ENCODE measurements at places on chromosomes 16 and 17.

DNA sequence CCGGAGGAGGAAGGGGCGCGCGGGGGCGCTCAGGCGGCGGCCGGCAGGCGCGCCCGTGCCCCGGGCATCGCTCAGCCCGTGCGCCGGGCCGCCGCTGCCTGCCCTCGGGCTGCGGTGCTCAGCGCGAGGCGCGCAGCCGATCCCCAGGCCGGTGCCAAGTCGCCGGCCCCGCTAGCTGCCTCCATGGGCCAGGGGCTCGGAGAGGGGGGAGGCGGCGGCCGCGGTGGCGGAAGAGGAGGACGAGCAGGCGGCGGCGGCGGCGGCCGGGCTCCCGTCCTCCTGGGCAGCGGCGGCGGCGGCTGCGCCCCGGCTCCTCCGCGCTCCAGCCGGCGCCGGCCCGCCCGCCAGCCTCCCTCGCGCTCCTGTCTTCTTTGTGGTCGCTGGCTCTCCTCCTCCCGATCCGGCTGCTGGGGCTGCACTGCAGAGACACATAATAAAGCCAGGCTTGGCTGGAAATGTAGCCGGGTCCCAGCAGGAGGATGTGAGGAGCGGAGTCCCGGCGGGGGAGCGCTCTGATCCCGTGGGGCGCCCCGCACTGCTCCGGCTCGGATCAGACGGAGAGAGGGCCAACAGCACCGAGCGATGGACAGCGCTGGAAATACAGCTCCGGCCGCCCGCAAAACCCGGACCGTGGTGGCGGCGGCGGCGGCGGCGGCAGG is 889 bp upstream of the ZNF423 start:
- peak; percentile 91 for DNase-seq

- no peak for DNase-seq
Measured at GRCh38 chr16:89047331-89048089, 46.1 kb upstream of the ACSF3 start.

DNA sequence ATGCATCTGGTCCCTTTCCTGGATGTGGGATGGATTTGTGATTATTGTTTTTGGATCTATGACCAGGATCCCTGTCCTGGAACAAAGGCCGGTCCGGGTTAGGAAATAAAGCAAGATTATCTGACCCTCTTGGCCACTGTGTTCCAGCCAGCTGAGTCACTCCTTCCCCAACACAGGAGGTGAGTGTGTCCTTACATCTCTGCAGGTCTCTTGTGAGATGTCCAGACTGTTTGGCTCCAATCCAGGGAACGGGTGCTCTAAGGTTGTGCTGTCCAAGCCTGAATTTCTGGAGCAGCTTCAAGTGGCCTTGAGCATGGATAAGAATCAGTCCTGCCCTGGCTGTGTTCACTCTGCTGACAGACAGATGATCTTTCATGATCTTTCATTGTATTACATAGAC is 136.5 kb upstream of the CCL2 start:
- no peak for DNase-seq

- DNase-seq: peak; percentile 70
Measured at GRCh38 chr17:40303009-40303657, 5.8 kb upstream of the RARA start.

DNA sequence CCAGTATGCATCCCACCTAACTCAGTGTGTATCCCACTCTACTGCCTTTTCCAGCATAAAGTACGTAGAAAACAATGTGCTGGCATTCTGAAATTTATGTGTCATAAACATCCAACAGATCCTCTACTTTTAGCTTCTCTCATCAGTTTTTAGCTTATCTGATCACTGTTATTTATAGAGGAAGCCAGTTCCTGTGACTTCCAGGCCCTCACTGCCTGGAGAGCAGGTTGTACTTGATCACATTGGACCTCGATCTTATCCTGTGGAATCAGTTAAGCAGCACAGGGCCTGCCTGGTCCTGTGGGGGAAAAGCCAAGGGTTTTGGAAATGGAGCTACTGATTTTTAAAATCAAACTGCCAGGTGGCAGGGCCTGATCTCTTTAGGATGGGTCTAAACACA is 30.8 kb downstream of the PRSS54 start:
- no peak for DNase-seq

DNA sequence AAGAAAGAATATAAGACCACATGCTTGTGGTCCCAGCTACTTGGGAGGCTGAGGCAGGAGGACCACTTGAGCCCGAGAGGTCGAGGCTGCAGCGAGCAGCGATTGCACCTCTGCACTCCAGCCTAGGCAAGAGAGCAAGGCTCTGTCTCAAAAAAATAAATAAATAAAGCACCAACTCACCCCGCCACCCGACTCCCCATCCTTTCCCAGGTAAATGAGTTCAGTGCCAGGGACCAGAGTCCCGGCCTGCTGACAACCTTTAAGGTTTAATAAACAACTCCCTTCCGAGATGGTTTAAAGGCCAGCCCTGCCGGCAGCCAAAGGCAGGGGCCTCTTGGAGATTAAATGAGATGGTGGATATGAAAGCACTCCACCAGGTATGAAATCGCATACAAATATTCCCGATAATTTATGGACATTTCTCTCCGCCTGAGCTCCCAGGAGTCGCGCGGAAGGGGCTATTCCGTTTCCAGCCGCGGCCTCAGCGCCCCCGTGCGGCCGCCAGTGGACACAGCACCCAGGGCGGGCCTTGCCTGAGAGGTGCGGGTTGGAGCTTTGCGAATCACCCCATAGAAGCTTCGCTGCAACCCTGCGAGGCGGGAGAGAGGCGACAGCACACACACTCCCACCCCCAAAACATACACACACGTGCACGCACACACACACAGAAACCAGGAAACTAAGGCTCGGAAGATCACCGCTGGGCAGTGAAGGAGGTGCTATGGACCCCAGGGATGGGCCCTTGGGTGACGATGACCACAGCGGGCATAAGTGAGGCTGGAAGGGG is 4.0 kb upstream of the RPL38 start:
- DNase-seq: peak; percentile 66

- no peak for DNase-seq
Measured at GRCh38 chr16:11159282-11159681, 96.7 kb downstream of the SOCS1 start.

DNA sequence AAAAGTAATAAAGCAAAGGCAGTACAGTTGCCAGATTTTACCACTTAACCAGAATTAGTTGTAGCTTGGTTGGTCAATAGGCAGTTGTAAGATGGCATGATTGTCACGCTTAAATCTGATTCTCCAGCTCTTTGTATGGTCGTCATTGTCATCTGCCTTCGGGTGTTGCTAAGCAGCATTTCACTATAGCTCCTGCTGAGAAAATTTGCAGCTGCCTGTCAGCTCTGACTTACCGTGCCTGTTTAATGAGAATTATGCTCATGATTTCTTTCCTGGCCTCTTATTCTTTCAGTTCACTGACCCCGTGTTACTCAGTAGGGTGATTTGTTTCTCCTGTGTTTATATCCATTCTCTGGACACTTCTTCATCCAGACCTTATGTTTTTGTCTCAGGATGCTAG is 66.7 kb downstream of the TANGO6 start:
- no peak for DNase-seq

- DNase-seq: no peak
Measured at GRCh38 chr17:82890339-82890730, 50.5 kb upstream of the ZNF750 start.

GRCh38 chr16:56970934-56971767 is 9.4 kb downstream of the CETP start:
- no peak for DNase-seq

DNA sequence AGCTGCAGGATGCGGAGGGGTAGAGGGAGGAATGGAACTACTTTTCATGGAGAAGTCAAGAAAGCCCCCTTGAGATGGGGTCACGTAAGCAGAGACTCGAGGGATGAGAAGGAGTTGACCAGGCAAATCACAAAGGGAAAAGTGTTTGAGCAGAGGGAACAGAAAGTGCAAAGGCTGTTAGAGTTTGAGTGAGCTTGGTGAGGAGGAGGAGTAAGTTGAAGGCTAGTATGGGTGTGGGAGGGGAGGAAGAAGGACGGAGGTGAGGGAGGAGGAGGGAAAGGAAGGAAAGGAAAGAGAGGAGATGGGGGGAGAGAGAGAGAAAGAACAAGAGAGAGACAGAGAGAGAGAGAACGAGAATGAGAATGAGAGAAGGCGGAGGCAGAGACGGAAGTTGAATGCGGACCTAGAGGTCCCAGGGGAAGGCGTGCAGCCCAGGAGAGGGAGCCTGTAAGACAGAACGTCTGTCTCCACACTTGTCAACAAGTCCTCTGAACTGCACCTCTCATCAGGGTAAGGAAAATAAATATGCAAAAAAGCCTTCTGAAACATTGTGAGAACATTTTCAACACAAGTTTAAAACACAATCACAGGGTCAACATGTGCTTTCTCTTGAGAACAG is 279.8 kb upstream of the EEF2KMT start:
- DNase-seq: no peak

DNA sequence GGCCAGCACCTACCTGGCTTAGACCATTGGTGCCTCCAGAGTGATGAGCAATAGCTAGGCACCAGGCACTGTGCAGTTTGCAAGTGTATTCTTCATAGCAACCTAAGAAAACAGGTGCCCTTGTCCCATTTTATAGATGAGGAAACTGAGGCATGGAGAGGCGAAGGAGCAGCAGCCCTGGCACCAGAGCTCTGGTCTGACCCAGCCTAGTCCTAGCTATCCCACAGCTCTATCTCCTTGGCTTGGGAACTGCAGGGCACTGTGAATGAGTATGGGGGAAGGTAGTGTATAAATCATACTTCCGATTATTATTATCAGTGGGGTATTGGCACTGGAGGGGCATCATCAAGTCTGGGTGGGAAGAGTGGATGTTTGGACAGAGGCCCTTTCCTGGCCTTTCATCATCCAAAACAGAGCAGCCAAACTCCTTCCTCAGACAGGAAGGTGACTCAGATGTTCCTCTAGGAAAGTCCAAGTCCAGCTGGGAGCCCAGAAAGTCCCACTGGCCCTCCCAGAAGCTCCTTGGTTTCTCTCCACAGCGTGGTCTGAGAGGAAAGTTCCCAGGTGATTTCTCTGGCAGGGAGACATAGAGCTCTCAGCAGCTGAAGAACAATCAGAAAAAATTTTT is 32.0 kb upstream of the PLLP start:
- DNase-seq: peak; percentile 65

DNA sequence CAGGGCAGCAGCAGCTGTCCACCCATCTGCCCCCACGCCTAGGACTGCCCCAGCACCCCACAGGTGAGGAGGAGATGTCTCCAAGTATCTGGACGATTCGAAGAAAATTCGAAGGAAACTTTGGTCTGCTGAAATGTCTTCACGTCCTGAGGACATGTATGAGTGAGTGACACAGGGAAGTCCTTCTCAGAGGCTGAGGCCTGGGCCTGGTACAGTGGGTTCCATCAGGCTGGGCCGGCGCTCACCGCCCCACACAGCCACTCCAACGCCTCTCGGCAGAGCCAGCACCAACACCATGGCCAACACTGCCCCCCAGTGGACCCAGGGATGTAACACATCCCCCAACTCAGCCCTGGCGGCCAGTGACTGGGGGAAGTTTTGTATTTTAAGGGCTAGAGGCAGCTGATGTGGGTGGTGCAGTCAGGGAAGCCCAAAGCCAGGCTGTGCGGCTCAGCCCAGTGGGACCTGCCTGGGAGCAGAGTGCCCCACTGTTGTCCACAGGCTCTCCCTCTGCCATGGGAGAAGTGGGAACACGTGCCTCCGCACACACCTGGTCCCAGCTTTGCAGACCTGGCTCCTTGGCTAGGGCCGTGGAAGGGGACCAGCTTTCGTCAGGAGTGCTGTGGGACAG is 55.8 kb upstream of the FASN start:
- peak; percentile 88 for DNase-seq

- no peak for DNase-seq
Measured at GRCh38 chr17:14201988-14202380, 34.7 kb downstream of the CDRT15 start.

GRCh38 chr17:38476549-38476948 is 48.3 kb downstream of the ARHGAP23 start:
- no peak for DNase-seq

DNA sequence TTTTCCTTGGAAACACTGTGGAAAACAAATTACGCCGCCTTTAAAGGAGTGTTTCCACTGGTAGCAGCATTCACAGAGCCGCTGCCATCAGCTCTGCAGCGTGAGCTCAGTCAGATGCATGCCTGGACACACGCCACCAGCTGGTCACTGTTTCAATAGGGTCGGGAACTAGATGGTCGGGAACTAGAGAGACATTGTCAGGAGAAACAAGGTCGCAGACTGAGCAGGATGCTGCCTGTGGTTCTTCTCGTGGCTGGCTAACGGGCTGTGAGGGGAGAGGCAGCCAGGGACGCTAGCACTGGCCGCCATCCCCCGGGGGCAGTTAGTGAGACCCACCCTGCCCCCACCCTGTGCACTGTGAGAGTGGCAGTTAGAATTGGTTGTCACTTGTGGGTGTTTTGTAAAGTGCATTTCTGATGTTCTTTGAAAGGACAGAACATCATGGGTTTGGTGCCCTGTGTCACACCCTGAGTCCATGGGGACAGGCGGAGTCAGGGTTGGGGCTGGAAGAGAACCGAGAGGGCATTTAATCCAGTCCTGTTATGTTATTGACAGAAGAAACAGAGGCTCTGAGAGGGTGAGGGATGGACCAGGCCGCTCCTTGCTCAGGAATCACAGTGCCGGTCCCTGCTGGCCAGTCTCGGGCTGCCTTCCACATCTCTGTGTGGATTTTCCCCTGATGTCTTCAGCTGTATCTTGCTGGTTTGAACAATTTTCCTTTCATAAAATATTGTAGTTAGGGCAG is 86.3 kb downstream of the SPECC1 start:
- DNase-seq: peak; percentile 81

DNA sequence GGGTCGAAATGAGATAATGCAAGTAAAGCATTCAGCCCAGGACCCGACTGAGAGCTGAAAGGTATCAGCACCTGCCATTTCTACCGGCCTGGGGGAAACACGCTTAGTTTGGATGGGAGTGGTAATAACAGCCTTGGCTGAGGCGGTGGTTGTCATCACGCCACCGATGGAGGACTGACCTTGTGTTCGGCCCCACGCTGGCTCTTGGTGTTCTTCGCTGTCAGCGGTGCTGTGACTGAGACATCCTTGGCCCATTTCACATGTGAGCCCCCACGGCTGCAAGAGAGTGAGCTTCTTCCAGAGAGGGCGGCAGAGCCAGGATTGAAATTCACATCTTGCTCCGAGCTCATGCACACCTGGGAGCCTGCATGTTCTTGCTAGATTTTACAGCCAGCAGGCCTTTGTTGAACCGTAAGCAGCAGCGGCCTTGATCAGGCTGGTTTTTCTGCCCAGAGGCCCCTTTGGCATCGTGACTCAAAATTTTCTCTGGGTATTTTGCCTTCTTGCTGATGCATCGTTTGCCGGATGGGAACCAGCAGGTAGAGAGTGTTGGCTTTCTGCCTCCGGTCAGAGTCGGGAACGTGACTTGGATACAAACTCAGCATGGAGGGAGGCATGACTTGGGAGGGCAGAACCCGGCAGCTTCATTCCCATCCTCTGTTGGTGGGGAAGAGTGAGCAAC is 341.5 kb downstream of the SNX29 start:
- DNase-seq: no peak

DNA sequence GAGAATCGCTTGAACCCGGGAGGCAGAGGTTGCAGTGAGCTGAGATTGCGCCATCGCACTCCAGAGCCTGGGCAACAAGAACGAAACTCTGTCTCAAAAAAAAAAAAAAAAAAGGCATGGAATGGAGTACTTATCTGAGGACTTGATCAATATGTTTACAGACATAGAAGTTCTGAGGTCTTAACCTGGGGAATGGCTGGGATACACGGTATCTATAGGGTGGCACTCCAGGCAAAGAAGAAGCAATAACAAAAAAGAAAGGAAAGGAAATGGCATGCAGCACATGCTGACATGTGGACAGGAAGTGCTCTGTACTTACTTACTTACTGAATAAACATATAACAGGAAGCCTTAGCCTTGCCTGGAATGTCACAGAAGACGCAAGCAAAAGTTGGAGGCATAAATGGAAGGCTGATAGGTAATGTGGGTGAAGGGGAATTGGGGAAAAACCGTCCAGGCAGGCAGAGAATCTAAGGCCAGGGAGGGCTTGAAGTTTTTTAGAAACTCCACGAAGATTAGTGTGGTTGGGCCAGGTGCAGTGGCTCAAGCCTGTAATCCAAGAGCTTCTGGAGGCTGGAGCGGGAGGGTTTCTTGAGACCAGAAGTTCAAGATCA is 10.1 kb upstream of the SPOP start:
- DNase-seq: no peak

Measured in mesendoderm (in vitro differentiated cells).